ENCODE measurements at places on chromosomes 2 and 18. TPM values are rescaled to one million over a fixed set of nuclear protein-coding genes. Genes with fewer than 3 reads are reported as not detected.

DNA sequence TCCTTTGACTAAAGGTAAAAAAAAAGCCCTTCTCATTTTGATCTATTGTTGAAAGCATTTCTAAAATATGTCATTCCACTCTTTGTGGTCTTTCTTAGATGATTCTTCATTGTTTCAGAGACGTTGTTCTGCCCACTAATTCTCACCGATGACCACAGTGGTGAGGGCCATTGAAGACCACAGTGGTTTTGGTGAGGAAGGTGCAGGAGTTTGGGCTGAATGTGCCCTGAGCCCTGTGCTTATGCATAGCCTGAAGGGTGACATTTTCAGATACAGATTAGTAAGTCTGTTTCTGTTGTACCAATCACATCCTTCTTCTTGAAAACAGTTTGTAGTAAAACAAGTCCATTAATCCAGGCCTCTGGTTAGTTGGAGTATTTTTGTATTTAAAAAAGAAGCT, 251.3 kb upstream of the ATP5MC3 start:
- no peaks in the 10 kb centered on the region for H3K27me3 ChIP-seq
- peaks cover 5% of the 10 kb centered on the region for H3K4me1 ChIP-seq
- no peaks in the 10 kb centered on the region for H3K36me3 ChIP-seq
- H3K4me3 ChIP-seq: no peak overlapping the region

SULT1C4 gene
- total RNA-seq: 2.1 TPM

DNA sequence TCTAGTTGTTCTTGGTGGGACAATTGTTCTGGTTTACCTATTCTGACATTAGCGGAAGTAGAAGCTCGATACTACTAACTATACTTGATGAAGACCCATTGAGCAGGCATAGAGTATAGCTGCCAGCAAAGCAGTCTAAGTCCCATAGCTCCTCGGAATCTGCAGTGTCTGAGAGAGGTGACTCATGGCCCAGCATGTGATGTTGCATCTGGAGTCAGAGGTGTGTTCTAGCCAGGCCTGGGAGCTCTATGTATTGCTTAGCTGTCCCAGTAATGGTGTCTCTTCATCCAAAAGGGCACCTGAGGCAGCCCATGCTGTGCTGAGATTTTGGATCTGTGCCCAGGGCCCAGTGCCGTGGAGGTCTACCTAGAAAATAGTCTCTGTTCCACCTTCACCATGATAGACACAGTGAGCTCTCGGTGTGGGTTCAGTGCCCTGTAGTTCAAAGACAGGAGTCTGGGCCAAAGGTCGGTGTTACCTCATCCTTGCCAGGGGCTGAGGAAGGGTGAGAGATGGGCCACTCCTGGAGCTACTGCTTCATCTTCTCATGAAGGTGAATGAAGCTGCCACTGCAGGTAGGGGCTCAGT, 47.3 kb downstream of the MEX3C start:
- no peak for DNase-seq
- no peaks in the 10 kb centered on the region for H3K36me3 ChIP-seq
- H3K4me1 ChIP-seq: no peaks in the 10 kb centered on the region
- no peak overlapping the region for H3K27ac ChIP-seq
- no peak overlapping the region for H3K4me3 ChIP-seq
- no peaks in the 10 kb centered on the region for H3K27me3 ChIP-seq

RAB6C gene
- not detected for total RNA-seq

COL4A3 gene
- total RNA-seq: 1.2 TPM

DNA sequence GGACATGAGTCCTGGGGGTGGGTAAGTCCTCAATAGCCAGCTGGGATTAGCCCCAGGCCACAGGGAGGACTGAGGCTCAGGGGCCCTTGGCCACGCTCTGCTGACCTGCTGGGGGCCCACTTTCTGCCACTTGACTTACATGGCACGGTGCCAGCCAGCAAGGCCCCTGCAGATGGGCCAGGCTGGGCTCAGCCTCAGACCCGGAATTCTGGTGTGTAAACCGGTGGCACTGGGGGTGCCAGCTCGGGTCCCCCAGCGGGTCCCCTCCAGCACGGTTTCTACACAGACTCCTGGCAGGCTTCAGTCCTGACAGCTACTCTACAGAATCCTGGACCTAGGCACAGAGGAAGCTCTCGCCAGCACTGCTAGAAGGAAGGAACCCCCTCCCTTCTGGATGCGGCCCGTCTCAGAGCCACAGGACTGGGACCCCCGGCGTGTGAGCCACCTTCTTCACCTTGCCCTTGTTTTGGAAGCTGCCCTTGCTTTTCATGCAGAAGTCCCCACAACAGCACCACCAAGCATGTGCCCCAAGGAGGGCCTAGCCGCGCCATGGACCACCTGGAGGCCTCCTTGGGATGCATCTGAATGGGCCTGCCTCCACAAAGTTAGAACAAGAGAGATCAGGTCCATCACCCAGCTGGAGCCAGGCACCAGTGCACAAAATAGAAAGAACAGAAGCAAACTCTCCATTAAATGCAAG, 8.0 kb downstream of the HDAC4 start:
- no peak overlapping the region for H3K4me3 ChIP-seq
- no peaks in the 10 kb centered on the region for H3K27me3 ChIP-seq
- no peak overlapping the region for H3K27ac ChIP-seq
- H3K36me3 ChIP-seq: no peaks in the 10 kb centered on the region
- H3K4me1 ChIP-seq: no peaks in the 10 kb centered on the region

- H3K4me1 ChIP-seq: no peaks in the 10 kb centered on the region
- no peak overlapping the region for H3K4me3 ChIP-seq
- no peak overlapping the region for H3K27ac ChIP-seq
- H3K36me3 ChIP-seq: no peaks in the 10 kb centered on the region
These were observed 103.7 kb upstream of the TAF1B start for GRCh38 chr2:9739531-9739964.

DNA sequence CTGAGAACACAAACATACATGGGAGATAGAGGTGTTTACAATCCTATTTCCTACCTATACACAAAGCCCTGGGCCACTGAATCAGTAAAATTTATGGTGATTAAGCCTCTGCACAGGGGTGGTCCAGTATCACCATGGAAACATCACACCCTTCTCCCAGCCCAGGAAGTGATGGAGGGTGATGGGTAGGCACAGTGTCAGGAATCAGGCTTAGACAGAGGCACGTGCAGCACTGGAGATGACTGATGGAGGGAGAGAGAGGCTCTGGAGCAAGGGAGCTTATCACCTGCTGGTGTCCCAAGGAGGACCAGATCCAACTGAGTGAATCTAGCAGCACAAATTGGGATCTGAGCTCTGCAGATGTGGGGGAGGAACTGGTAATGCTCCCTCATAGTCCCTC, 117.2 kb downstream of the RPIA start:
- H3K27ac ChIP-seq: no peak overlapping the region
- H3K4me3 ChIP-seq: no peak overlapping the region
- H3K36me3 ChIP-seq: no peaks in the 10 kb centered on the region
- no peaks in the 10 kb centered on the region for H3K27me3 ChIP-seq
- no peak for DNase-seq
- no peaks in the 10 kb centered on the region for H3K4me1 ChIP-seq

GRCh38 chr2:25972049-25972823, 10.1 kb downstream of the KIF3C start:
- no peaks in the 10 kb centered on the region for H3K27me3 ChIP-seq
- no peak overlapping the region for H3K4me3 ChIP-seq
- no peak for DNase-seq
- peaks cover 8% of the 10 kb centered on the region for H3K36me3 ChIP-seq
- H3K4me1 ChIP-seq: no peaks in the 10 kb centered on the region
- no peak overlapping the region for H3K27ac ChIP-seq

EMILIN1 gene
- total RNA-seq: 4.8 TPM

DNA sequence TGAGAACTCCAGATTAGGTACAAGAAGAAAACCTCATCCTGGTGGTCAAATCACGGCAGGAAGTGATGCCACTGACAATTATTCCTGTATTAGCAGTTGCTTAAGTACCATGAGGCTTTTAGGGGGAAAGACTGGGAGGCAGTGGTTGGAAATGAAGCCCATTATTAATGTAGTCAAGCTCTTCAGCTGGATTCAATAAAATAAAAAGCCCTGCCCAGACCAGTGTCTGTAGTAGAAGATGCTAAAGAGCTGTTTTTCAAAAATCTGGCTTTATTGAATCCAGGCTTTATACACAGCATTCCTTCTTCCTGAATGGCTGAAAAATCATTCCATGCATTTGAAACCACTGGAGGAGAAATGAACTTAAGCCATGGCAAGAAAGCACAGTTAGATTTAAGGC, 155.2 kb downstream of the BCL2 start:
- DNase-seq: no peak
- no peaks in the 10 kb centered on the region for H3K4me1 ChIP-seq
- H3K4me3 ChIP-seq: no peak overlapping the region
- no peaks in the 10 kb centered on the region for H3K27me3 ChIP-seq
- H3K36me3 ChIP-seq: no peaks in the 10 kb centered on the region

DYNC1I2 gene
- 79.4 TPM for total RNA-seq

NIFK gene
- 98.8 TPM for total RNA-seq

- no peaks in the 10 kb centered on the region for H3K4me1 ChIP-seq
- H3K27ac ChIP-seq: no peak overlapping the region
- no peak overlapping the region for H3K4me3 ChIP-seq
- H3K27me3 ChIP-seq: no peaks in the 10 kb centered on the region
These were observed 75.1 kb downstream of the BOLA3 start for GRCh38 chr2:74072565-74072964.

C2orf78 gene
- not detected for total RNA-seq

- no peaks in the 10 kb centered on the region for H3K27me3 ChIP-seq
- no peak overlapping the region for H3K4me3 ChIP-seq
- H3K36me3 ChIP-seq: peaks cover 39% of the 10 kb centered on the region
- peak; percentile 76 for DNase-seq
- H3K27ac ChIP-seq: peak overlapping the region; percentile 73
- peaks cover 16% of the 10 kb centered on the region for H3K4me1 ChIP-seq
These were observed 10.1 kb downstream of the SRSF7 start for GRCh38 chr2:38740851-38741731.

DNA sequence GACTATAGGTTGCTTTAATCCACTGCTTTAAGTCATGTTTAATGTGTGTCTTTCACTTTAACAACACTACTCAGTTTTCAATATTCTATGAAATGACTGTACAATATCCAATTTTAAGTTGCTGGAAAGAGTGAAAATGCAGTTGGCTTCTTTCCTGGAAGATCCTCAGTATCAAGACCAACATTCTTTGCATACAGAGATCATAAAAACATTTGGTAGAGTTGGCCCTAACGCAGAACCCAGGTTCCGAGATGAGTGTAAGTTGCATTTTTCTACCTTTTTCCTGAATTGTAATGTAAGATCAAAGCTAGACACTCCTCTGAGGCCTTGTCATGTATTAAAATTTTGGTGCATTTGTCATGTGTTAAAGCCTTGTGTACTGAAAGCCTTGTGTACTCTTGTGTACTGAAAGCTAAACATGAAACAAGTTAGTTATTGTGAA, 42.9 kb upstream of the TNFRSF11A start:
- H3K27ac ChIP-seq: no peak overlapping the region
- no peaks in the 10 kb centered on the region for H3K4me1 ChIP-seq
- DNase-seq: no peak
- H3K27me3 ChIP-seq: no peaks in the 10 kb centered on the region
- H3K36me3 ChIP-seq: no peaks in the 10 kb centered on the region
- H3K4me3 ChIP-seq: no peak overlapping the region

TMEM163 gene
- 1.1 TPM for total RNA-seq

GRCh38 chr18:41886126-41886807, 68.8 kb upstream of the PIK3C3 start:
- H3K4me3 ChIP-seq: no peak overlapping the region
- H3K27ac ChIP-seq: no peak overlapping the region
- H3K36me3 ChIP-seq: no peaks in the 10 kb centered on the region

- H3K36me3 ChIP-seq: no peaks in the 10 kb centered on the region
- H3K4me1 ChIP-seq: no peaks in the 10 kb centered on the region
- H3K27ac ChIP-seq: no peak overlapping the region
- DNase-seq: peak; percentile 77
These were observed 748 bp upstream of the ZNF804A start for GRCh38 chr2:184597571-184597991.

- no peaks in the 10 kb centered on the region for H3K36me3 ChIP-seq
- peaks cover 39% of the 10 kb centered on the region for H3K27me3 ChIP-seq
- peaks cover 11% of the 10 kb centered on the region for H3K4me1 ChIP-seq
- no peak overlapping the region for H3K27ac ChIP-seq
These were observed 2.5 kb downstream of the HPCAL1 start for GRCh38 chr2:10305254-10305635.

IGFBP5 gene
- total RNA-seq: 0.74 TPM

GRCh38 chr2:45651415-45652089, at the start of gene PRKCE:
Gene PRKCE (plus strand): TSS chr2:45651675.
- peak; percentile 58 for DNase-seq
- H3K36me3 ChIP-seq: no peaks in the 10 kb centered on the region
- peak within 1 kb of the TSS; percentile 84 for H3K4me3 ChIP-seq
- peaks cover 78% of the 10 kb centered on the region for H3K27me3 ChIP-seq
- no peak within 1 kb of the TSS for H3K27ac ChIP-seq

ZC3H6 gene
- 6.3 TPM for total RNA-seq

DNA sequence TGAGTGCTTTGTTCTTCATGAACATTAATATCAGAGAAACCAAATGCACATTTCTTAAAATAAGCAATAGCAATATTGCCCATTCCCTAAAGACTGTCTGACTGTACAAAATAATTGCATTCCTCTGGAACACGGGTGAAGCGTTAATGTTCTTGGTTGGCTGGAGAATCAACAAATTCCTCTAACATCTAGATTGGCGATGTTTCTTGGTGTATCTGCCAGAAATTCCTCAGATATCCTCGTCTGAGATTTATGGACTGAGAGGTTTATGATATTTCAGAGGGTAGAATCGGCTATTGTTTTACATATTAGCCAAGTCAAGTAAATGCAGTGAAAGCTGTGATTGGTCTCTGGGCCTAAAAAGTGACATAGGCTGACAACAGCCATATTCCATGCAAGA, 27.1 kb upstream of the SPTBN1 start:
- no peaks in the 10 kb centered on the region for H3K27me3 ChIP-seq
- no peak overlapping the region for H3K27ac ChIP-seq
- no peaks in the 10 kb centered on the region for H3K4me1 ChIP-seq
- H3K4me3 ChIP-seq: no peak overlapping the region
- no peak for DNase-seq

PROKR1 gene
- 5.2 TPM for total RNA-seq

CYP27A1 gene
- total RNA-seq: 4.2 TPM

REG1B gene
- not detected for total RNA-seq

SLC9A2 gene
- 0.08 TPM for total RNA-seq

DNA sequence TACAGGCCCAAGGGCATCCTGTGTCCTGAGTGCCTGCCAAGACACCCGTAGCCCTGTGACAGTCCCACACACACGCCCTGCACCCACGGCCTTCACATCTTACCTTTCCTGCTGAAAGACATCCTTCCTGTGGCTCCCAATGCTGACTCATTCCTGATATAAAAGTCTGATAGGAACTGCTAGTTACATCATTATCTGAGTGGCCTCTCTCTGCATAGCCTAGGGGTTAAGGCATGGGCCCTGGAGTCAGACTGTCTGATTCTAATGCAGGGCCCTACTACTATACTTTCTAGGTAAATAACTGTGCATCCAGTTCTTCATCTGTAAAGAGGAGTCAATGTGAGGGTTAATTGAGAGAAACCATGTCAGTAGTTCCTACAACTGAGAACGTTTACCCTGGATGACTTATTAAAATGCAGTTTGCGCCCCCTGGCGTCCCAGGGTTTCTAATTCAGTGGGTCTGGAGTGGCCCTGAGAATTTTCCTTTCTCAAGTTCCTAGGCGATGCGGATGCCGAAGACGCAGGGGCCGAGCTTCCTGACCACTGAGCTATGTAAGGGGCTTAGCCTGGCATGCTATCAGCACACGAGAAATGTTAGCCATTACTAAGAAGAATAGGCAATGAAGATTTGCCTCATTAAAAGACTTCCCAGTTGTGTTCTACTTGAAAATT, 6.0 kb upstream of the GPR45 start:
- no peaks in the 10 kb centered on the region for H3K36me3 ChIP-seq
- peaks cover 5% of the 10 kb centered on the region for H3K4me1 ChIP-seq

All from GM23338 (cell line).